Transverse colon (tissue), 4 donors: ENCODE measurements at places on chromosomes 4 and X. TPM values are rescaled to one million over a fixed set of nuclear protein-coding genes. Genes with fewer than 3 reads are reported as not detected.

DNA sequence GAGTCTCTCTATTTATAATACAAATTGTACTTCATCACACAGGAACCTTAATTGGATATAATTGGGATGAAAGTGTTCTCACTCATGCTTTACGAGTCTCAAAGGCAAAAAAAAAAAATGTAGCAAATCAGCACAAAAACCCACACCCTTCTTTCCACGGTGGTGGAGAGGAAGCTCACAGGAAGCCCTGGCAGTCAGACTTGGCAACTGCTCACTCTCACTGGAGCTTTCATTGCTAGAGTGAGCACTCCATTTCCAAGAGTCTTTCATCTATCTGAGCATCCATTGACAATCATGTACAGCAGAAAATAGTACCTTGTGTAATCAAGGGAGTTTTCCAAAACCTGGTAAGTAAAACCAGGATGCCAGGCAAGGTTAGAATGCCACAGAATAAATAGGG is 2159.4 kb upstream of the AGA start:
- DNase-seq = no peak

DNA sequence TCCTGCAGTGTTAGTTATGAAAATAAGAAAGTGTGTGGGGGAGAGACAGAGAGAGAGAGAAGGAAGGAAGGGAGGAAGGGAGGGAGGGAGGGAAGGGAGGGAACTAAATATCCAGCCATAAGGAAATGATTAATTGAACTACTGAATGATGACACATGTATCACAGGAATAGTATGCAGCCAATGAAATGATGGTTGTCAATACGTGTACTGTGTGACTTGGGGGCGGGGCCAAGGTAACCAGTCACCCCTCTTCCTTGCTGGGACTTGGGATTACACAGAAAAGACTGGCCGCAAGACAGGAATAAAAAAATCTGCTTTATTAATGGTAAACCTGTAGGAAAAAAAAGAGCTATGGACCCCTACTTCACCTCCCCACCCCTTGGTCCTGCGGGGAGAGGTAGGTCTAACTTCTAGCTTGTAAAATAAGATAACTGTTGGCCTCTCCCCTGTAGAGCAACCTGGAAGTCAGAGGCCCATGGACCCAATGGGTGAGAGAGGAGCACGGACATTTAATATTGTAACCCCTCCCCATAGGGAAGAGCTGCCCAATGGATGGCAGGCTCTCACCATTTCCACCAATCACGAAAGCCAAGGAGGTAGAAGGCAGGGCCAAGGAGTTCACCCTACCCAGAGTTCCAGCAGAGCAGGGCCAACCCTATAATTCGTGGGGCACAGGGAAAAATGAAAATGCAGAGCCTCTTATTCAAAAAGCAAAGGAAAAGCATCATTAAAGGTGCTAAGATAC is 7.4 kb downstream of the PPP2R2C start:
- DNase-seq = peak; percentile 0

Gene SLC10A3
- total RNA-seq = 26.7 TPM

DNA sequence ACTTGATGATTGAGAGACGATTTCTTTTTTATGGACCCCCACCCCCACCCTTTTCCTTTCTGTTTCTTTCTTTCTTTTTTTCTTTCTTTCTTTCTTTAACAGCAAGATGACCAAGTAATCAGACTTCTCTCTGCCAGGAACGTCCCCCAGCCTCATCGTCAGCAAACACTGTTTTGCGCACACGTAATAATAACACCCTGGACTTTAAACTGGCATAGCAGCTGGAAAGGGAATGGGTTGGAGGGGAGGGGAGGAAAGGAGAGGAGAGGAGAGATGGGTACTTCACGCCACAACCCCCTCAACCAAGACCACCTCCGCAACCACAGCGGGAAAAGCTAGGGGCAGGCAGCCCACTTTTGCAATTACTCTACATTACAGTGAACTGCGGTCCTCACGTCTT is 1.1 kb downstream of the GABRA2 start:
- no peak for DNase-seq

- DNase-seq = no peak
Observed at GRCh38 chr4:37268319-37268718, 23.8 kb downstream of the NWD2 start.

GRCh38 chr4:2861631-2862436 is 18.2 kb downstream of the ADD1 start:
- no peak for DNase-seq

- DNase-seq = peak; percentile 69
Observed at GRCh38 chrX:20477836-20478524, 211.3 kb upstream of the RPS6KA3 start.

DNA sequence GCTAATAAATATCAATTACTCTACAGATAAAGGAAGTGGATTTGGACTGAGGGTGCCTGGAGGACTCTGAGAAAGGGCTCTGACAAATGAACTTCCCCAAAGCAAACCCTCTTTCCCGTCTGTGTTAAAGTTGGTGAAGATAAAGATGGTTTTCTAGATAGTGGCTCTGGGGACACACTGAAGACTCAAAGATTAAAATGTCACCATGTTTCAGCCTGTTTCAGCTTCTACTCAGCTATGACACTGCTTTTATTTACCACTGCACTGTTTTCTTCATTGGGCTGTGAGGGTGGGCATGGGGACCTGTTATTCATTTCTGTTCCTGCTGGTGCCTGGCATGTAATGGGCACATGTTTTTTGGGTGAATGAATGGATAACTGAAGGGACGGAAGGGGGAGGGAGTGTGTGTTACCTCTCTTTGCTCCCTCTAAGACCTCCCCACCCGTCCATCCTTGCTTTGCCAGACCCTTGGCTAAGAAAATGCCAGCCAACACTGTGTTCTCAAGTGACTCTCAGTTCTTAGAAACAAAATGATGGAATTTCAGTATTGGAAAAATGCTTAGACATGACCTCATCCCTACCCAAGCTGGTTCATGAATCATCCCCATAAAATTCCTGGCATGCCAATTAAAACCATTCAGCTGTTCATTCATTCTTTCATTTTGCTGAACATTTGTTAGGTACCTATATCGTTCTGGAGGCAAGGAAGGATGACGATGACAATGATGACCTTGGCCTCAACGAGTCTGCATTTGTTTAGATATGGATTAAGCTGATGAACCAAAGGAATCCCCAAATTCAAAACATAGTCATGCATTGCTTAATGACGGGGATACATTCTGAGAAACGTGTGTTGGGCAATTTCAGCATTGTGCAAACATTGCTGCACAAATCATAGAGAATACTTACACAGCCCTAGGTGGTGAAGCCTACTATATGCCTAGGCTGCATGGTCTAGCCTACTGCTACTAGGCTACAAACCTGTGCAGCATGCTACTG is 13.4 kb upstream of the STK32B start:
- peak; percentile 24 for DNase-seq

- no peak for DNase-seq
Observed at GRCh38 chr4:107870916-107871786, 46.4 kb downstream of the SGMS2 start.

GRCh38 chr4:92304121-92304520 is 355 bp downstream of the GRID2 start:
- DNase-seq = no peak

Gene GAGE12G
- total RNA-seq = not detected

- DNase-seq = no peak
Observed at GRCh38 chrX:67610282-67610681, 66.5 kb downstream of the AR start.

GRCh38 chr4:79247695-79248394 is 78.0 kb downstream of the NAA11 start:
- no peak for DNase-seq

Gene S100P
- not detected for total RNA-seq

GRCh38 chr4:4499438-4500123 is 42.3 kb downstream of the STX18 start:
- DNase-seq = no peak

Gene TLL1
- total RNA-seq = 1.00 TPM

GRCh38 chr4:73874386-73874785 is 5.2 kb downstream of the CXCL1 start:
- no peak for DNase-seq
